Thyroid gland (tissue), 4 donors: ENCODE measurements at places on chromosomes 4 and X. TPM values are rescaled to one million over a fixed set of nuclear protein-coding genes. Genes with fewer than 3 reads are reported as not detected.

DNA sequence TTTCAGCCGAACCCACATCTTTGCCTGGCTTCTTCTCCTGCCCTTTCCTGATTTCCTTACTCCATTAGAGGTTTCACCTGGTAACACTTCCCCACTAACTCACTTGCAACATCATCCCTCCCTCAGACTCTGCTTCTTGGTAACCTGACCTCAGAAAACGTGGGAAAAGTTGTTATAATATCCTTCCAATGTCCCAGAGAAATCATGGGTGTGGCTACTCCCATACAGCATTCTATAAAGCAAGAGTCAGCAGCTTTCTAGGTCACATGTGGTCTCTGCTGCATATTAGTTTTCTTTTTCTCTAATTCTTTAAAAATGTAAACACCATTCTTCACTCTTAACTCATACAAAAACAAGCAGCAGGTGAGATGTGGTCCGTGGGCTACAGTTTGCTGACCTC lies 283.1 kb upstream of the MAOA start:
- no peak for DNase-seq

GRCh38 chrX:9467751-9468150 lies 2.9 kb downstream of the TBL1X start:
- no peak for DNase-seq

- DNase-seq: no peak
Measured at GRCh38 chrX:110265661-110266060, 52.2 kb downstream of the AMMECR1 start.

The EDA2R gene
- total RNA-seq: 5.1 TPM

GRCh38 chrX:97332963-97333362 lies 449.3 kb downstream of the RPA4 start:
- DNase-seq: no peak

DNA sequence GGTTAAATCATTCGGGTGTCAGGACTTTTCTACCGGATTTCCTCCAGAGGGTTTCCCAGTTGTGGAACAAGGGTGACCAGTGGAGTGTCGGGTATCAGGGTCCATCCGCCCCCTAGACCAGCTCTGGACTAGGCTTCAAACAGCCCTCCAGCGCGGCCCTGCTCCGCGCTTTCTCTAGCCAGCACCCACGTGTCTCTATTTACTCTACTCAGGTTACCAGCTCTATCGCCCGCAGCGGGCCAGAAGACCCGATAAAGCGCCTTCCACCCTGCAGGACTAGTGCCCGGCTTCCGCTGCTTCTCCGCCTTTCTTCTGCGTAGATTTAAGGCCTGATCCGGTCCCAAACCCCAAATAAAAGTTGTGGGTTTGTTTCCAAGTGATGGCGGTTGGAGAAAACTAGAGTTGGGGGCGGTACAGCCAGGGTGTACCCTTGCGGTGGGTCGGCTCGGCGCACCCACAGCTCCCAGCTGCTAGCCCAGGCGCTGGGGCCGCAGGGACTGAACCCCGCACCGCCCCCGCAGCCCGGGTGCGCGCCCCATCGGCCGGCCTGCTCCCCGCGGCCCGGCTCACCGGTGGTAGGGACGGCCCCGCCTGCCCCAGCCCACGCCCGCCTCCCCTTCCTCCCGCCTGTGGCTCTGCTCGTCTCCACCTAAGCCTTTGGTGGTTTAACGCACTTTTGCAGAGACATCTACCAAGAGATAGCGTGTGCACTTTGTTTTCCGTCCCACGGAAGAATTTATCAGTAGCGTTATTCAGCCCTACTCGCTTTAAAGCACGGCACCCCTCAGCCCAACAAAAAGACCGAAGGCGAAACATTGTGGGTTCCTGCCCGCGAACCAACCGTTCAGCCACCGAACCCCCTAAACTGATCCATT lies 2.1 kb downstream of the LEF1 start:
- no peak for DNase-seq

DNA sequence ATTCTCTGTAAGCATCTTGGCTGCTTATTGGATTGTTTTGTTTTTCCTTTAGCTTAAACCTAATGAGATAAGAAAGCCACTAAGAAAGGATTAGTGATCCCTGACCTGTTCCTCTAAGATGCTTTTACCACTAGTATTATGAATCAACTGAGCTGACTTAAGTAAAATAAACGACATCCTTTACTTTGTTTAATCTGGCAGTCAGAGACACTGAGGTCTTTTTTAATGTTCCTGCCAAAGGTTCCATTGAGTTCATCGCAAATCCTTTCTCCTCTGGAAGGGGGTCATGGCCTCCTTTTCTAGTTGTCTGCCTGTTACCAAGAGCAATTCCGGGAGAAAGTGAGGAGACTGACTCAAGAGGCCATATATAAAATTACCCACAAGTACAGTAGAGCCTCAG lies 1038.3 kb upstream of the SLIT2 start:
- no peak for DNase-seq

DNA sequence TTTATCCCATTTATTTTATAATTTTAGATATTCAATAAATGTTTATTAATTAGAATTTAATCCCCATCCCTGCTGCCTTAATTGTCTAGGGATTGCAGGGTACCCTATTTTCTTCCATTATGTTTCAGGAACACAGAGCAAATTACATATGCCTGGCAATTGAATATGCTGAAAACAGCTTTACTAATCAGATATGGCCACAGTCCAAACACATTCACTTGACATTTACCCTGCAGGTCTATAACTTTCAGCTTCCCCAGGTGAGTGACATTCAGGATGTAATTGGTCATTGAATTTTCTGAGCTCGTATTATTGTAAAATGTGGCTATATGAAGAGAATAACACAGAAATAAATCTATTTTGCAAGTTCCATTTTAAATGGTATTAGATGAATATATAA lies 218.7 kb upstream of the NDST4 start:
- DNase-seq: no peak

The RNF175 gene
- 3.4 TPM for total RNA-seq

DNA sequence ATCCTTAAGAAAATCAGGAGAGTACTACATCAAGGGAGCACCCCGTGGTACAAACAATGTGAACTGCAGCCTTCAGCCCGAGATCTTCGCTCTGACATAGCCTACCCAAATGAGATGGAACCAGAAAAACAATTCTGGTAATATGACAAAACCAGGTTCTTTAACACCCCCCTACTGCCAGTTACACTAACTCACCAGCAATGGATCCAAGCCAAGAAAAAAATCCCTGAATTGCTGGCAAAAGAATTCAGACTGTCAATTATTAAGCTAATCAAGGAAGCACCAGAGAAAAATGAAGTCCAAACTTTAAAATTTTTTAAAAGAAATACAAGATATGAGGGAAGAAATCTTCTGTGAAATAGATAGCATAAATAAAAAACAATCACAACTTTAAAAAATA lies 101.7 kb upstream of the KLF8 start:
- no peak for DNase-seq

The KLHL4 gene
- total RNA-seq: 3.3 TPM

The CD38 gene
- 3.7 TPM for total RNA-seq
